ENCODE measurements at places on chromosomes 6 and 20. TPM values are rescaled to one million over a fixed set of nuclear protein-coding genes. Genes with fewer than 3 reads are reported as not detected.

CLPSL2 gene
- total RNA-seq, result not detected

BANF2 gene
- not detected for total RNA-seq

OOEP gene
- not detected for total RNA-seq

CTCFL gene
- not detected for total RNA-seq

AKIRIN2 gene
- total RNA-seq, result 47.0 TPM

BPI gene
- not detected for total RNA-seq

AGER gene
- total RNA-seq, result 9.2 TPM

CUL9 gene
- total RNA-seq, result 34.9 TPM

CLPSL1 gene
- total RNA-seq, result not detected

DNA sequence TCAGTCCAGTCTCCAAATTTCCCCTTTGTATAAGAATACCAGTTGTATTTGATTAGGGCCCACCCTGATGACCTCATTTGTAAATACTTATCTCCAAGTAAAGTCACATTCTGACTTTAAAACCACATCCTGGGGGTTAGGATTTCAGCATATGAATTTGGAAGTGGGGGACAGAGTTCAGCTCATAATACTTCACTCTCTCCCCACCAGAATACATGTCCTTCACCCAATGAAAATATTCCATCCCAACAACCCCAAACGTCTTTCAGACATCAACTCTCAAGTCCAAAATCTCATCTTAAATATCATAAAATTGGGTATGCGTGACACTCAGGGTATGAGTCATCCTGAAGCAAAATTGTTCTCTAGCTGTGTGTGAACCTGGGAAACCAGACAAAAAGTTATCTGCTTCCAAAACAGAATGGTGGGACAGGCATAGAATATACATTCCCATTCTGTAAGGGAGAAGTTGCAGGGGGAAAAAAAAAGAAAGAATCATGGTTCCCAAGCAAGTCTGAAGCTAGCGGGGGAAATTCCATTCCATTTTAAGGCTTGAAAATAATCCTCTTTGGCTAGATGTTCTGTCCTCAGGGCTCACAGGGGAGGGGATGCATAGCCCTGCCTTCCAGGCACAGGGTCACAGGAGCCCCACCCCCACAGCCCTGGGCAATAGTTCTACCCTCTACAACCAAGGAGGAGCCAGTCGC is 113.9 kb downstream of the ADAT2 start:
- H3K4me3 ChIP-seq, result no peak overlapping the region
- H3K27me3 ChIP-seq, result no peaks in the 10 kb centered on the region
- no peak overlapping the region for H3K27ac ChIP-seq
- no peaks in the 10 kb centered on the region for H3K4me1 ChIP-seq
- no peaks in the 10 kb centered on the region for H3K36me3 ChIP-seq

- H3K4me1 ChIP-seq, result peaks cover 77% of the 10 kb centered on the region
- no peaks in the 10 kb centered on the region for H3K36me3 ChIP-seq
- H3K4me3 ChIP-seq, result no peak overlapping the region
- no peaks in the 10 kb centered on the region for H3K27me3 ChIP-seq
- H3K27ac ChIP-seq, result peak overlapping the region; percentile 77
- no peak for DNase-seq
Measured at GRCh38 chr6:52535711-52536423, 41.0 kb downstream of the TRAM2 start.

DNA sequence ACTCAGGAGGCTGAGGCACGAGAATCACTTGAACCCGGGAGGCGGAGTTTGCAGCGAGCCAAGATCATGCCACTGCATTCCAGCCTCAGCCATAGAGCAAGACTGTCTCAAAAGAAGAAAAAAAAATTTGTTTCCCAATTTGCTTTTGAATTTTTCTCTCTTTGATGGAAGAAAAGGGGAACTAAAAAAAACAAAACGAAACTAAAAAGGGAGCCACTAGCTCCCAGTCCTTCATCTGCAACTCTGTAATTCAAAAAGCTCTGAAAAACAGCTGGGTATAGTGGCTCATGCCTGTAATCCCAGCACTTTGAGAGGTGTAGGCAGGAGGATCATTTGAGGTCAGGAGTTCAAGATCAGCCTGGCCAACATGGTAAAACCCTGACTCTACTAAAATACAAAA is 9.5 kb downstream of the OVOL2 start:
- no peak overlapping the region for H3K27ac ChIP-seq
- H3K36me3 ChIP-seq, result no peaks in the 10 kb centered on the region
- peaks cover 6% of the 10 kb centered on the region for H3K4me1 ChIP-seq
- peak; percentile 48 for DNase-seq
- no peaks in the 10 kb centered on the region for H3K27me3 ChIP-seq

- no peaks in the 10 kb centered on the region for H3K36me3 ChIP-seq
- no peak overlapping the region for H3K4me3 ChIP-seq
- DNase-seq, result no peak
- H3K4me1 ChIP-seq, result peaks cover 8% of the 10 kb centered on the region
- no peak overlapping the region for H3K27ac ChIP-seq
Measured at GRCh38 chr6:36716476-36717093, 19.0 kb downstream of the RAB44 start.

GRCh38 chr6:37514321-37514771 is 14.7 kb upstream of the CCDC167 start:
- H3K4me3 ChIP-seq, result no peak overlapping the region
- DNase-seq, result no peak
- no peak overlapping the region for H3K27ac ChIP-seq
- H3K4me1 ChIP-seq, result peaks cover 3% of the 10 kb centered on the region
- no peaks in the 10 kb centered on the region for H3K36me3 ChIP-seq
- H3K27me3 ChIP-seq, result no peaks in the 10 kb centered on the region

- peaks cover 49% of the 10 kb centered on the region for H3K36me3 ChIP-seq
- DNase-seq, result no peak
- no peak overlapping the region for H3K27ac ChIP-seq
- no peaks in the 10 kb centered on the region for H3K4me1 ChIP-seq
- H3K27me3 ChIP-seq, result no peaks in the 10 kb centered on the region
- no peak overlapping the region for H3K4me3 ChIP-seq
Measured at GRCh38 chr6:44446626-44447300, 59.3 kb downstream of the CDC5L start.

GRCh38 chr6:3230900-3231246 is 3.4 kb upstream of the TUBB2B start:
- no peaks in the 10 kb centered on the region for H3K36me3 ChIP-seq
- no peak for DNase-seq
- peaks cover 6% of the 10 kb centered on the region for H3K4me1 ChIP-seq
- no peak overlapping the region for H3K4me3 ChIP-seq
- H3K27ac ChIP-seq, result no peak overlapping the region

GRCh38 chr6:122649701-122650100 is 39.5 kb downstream of the PKIB start:
- no peaks in the 10 kb centered on the region for H3K27me3 ChIP-seq
- no peaks in the 10 kb centered on the region for H3K4me1 ChIP-seq
- H3K4me3 ChIP-seq, result no peak overlapping the region
- DNase-seq, result no peak
- H3K36me3 ChIP-seq, result no peaks in the 10 kb centered on the region

GRCh38 chr6:21664314-21665109 is 71.0 kb downstream of the SOX4 start:
- H3K27ac ChIP-seq, result no peak overlapping the region
- no peak for DNase-seq
- H3K36me3 ChIP-seq, result no peaks in the 10 kb centered on the region
- H3K27me3 ChIP-seq, result no peaks in the 10 kb centered on the region
- H3K4me1 ChIP-seq, result no peaks in the 10 kb centered on the region

DNA sequence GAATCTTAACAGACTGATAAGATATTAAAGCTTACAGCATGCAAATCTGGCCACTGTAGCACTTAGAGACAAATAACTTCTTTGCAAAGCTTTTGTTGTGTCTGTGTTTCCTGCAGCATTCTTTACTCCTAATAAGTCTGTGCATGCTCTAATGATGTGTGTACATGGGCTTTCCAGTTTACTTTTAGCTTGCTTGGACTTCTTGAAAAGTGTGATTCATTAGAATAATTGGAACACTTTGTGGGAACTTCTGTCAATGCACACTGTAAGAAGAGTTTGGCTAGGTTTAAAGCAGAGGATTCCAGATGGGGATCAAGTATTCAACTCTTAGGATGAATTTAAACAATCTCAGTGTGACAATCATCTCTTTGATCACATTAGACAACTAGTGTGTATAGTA is 22.1 kb upstream of the TINAG start:
- H3K36me3 ChIP-seq, result no peaks in the 10 kb centered on the region
- peaks cover under 1% of the 10 kb centered on the region for H3K4me1 ChIP-seq
- no peak overlapping the region for H3K4me3 ChIP-seq
- H3K27me3 ChIP-seq, result no peaks in the 10 kb centered on the region
- no peak overlapping the region for H3K27ac ChIP-seq

DNA sequence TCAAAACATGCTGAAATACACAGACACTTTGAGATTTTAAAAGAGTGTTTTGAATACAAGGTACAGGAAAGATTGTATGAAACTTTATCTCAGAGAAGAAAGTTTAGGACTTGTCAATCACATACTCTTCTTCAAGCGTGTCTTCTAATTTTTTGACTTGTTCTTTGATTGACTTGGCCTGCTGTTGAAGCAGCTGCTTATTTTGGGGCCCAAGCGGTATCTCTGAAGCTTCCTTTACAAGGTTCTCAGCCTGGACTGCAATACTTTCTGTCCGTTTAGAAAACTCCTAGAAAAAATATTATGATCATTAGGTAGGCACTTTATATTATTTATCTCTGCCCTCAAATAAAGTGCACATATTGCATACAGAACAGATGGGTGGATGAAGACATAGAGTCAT is 201.3 kb downstream of the SYNE1 start:
- no peaks in the 10 kb centered on the region for H3K27me3 ChIP-seq
- no peak for DNase-seq
- no peak overlapping the region for H3K4me3 ChIP-seq

DNA sequence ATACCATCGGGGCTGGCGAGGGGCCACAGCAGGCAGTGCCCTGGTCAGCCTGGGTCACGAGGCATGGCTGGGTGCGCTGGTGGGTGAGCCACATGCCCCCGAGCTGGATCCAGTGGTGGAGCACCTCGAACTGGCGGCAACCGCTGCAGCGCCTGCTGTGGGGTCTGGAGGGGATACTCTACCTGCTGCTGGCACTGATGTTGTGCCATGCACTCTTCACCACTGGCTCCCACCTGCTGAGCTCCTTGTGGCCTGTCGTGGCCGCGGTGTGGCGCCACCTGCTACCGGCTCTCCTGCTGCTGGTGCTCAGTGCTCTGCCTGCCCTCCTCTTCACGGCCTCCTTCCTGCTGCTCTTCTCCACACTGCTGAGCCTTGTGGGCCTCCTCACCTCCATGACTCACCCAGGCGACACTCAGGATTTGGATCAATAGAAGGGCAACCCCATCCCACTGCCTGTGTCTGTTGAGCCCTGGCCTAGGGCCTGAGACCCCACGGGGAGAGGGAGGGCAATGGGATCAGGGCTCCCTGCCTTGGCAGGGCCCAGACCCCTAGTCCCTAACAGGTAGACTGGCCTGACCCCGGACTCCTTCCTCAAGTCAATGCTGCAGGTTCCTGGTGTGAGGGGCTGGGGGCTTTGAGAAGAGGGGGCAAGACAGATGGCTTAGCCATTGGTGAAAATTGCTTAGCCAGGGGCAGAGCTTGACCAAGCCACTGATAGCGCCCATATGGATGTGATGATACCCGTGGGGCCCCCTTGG is 598 bp downstream of the TMEM239 start:
- no peak overlapping the region for H3K27ac ChIP-seq
- H3K36me3 ChIP-seq, result no peaks in the 10 kb centered on the region

GRCh38 chr6:88008831-88009231 is 38.8 kb upstream of the SPACA1 start:
- H3K27ac ChIP-seq, result no peak overlapping the region
- peaks cover 15% of the 10 kb centered on the region for H3K4me1 ChIP-seq
- DNase-seq, result no peak
- no peaks in the 10 kb centered on the region for H3K27me3 ChIP-seq
- H3K36me3 ChIP-seq, result no peaks in the 10 kb centered on the region

DNA sequence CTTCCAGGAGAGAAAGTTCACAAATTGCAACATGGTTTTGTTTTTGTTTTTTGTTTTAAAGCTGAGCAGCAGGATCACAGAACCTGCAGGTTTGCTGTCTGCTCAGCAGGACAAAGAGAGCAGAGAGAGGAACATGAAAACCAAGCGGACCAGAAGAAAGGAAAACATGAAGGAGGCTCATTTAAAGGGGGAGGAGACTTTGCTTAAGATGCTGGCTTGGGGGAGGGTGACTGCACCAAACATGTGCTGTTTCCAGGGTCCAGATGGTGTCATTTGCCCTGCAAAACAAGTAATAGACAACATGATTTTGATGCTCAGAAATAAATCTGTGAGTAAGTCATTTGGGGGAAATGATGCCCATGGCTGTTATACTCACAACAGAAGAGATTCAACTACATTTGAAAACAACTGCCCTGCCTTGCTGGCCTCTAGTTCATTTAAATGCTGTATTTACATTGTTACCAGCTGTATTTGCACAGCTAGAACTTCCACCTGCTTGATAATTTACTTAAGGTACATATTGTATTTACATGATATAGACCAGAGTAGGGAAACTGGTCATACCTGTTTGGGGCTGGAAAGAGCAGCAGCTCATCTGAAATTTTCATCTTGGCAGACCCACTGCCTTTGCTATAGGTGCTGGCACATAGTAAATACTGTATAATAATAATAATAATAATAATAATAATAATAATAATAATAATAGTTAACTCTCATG is 32.2 kb upstream of the CHD6 start:
- DNase-seq, result no peak
- H3K27ac ChIP-seq, result no peak overlapping the region
- peaks cover 5% of the 10 kb centered on the region for H3K4me1 ChIP-seq

GRCh38 chr20:10927011-10927583 is 253.3 kb upstream of the JAG1 start:
- H3K27me3 ChIP-seq, result no peaks in the 10 kb centered on the region
- no peaks in the 10 kb centered on the region for H3K36me3 ChIP-seq
- H3K27ac ChIP-seq, result no peak overlapping the region
- H3K4me3 ChIP-seq, result no peak overlapping the region

DNA sequence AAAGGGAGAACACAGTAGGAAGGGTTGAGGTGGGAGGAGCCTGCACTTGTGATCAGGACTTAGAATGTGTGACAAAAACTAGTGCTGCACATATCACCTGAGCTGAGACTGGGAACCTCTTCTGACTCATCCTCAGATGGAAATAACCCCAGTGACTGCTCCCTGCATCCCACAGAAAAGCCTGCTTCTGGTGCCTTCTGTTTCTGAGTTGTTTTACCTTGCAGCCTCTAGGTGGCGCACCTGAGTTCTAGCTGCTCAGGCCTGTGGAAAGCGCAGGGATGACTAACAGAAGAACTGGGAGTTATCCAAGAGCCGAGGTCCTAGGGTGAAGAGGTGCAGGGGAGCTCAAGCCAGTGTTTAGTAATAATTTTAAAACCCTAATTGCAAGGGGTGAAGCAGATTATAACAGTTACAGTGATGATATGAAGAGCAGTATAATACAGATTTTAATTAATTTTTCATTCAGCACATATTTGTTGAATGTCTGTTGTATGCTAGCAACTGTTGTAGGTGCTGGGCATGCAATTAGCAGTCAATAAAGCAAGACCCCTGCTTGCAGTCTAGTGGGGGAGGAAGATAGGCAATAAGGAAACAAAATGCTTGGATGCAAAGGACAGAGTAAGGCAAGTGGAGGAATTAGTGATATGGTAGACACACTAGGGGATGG is 302.5 kb downstream of the DHX35 start:
- H3K4me3 ChIP-seq, result no peak overlapping the region
- DNase-seq, result peak; percentile 76
- no peaks in the 10 kb centered on the region for H3K4me1 ChIP-seq
- no peaks in the 10 kb centered on the region for H3K27me3 ChIP-seq
- H3K27ac ChIP-seq, result no peak overlapping the region
